Activated CD4-positive, alpha-beta memory T cell treated with anti-CD3 and anti-CD28 coated beads, Interleukin-2, amount 10 ng/mL, durations not matched to agents 7 days and 5 days (primary cell): ENCODE measurements at places on chromosomes 16 and 17. TPM values are rescaled to one million over a fixed set of nuclear protein-coding genes. Genes with fewer than 3 reads are reported as not detected.

- H3K4me1 ChIP-seq = peaks cover 37% of the 10 kb centered on the region
- H3K27me3 ChIP-seq = no peaks in the 10 kb centered on the region
- H3K36me3 ChIP-seq = no peaks in the 10 kb centered on the region
- peak overlapping the region; percentile 10 for H3K27ac ChIP-seq
- H3K4me3 ChIP-seq = no peak overlapping the region
- DNase-seq = no peak
Observed at GRCh38 chr17:58416937-58417299, 416 bp downstream of the RNF43 start.

DNA sequence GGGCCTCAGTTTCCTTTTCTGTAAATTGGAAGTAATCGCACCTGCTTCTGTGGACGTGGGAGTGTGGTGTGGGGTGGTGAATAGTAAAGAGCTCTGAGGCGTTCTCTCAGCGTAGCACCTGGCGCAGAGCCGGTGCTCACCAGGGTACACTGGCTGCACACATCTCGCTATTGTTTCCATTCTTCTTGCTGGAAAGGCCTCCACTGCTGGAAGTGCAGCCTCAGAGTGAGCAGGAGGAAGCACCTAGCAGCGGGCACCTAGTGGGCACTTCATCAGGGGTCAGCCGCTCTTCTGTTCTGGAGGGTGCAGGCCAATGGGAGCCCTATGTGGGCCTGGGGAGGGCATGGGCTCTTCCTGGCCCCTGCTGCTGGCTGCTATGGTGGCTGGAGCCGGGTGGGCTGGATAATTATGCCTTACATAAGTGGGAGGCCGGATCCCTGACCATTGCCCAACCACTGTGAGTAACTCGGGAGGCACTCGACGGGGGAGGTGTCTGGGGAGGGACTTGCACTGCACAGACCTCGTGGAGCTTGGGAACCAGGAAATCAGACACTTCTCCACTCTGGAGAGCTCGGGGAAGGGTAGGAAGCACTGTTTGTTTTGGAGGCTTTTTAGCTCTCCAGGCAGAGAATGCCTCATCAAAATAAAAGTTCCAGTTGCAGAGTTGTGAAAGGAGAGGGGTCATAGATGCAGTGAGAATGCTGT lies 1.7 kb downstream of the MAP2K3 start:
- peak; percentile 29 for DNase-seq
- H3K4me3 ChIP-seq = peak overlapping the region; percentile 97
- H3K4me1 ChIP-seq = peaks cover 49% of the 10 kb centered on the region
- H3K27me3 ChIP-seq = no peaks in the 10 kb centered on the region
- H3K27ac ChIP-seq = peak overlapping the region; percentile 92

Gene MIF4GD
- total RNA-seq = 54.8 TPM

GRCh38 chr16:10688726-10689125 lies 6.0 kb downstream of the TEKT5 start:
- no peaks in the 10 kb centered on the region for H3K36me3 ChIP-seq
- H3K4me3 ChIP-seq = no peak overlapping the region
- H3K4me1 ChIP-seq = no peaks in the 10 kb centered on the region
- peaks cover 5% of the 10 kb centered on the region for H3K27me3 ChIP-seq
- no peak overlapping the region for H3K27ac ChIP-seq
- DNase-seq = no peak

GRCh38 chr17:29292071-29292991 lies 1.6 kb downstream of the NUFIP2 start:
- H3K36me3 ChIP-seq = peaks cover 46% of the 10 kb centered on the region
- H3K4me1 ChIP-seq = peaks cover 44% of the 10 kb centered on the region
- DNase-seq = peak; percentile 66
- H3K27me3 ChIP-seq = no peaks in the 10 kb centered on the region
- H3K4me3 ChIP-seq = peak overlapping the region; percentile 98

Gene NPTX1
- total RNA-seq = 10.0 TPM

DNA sequence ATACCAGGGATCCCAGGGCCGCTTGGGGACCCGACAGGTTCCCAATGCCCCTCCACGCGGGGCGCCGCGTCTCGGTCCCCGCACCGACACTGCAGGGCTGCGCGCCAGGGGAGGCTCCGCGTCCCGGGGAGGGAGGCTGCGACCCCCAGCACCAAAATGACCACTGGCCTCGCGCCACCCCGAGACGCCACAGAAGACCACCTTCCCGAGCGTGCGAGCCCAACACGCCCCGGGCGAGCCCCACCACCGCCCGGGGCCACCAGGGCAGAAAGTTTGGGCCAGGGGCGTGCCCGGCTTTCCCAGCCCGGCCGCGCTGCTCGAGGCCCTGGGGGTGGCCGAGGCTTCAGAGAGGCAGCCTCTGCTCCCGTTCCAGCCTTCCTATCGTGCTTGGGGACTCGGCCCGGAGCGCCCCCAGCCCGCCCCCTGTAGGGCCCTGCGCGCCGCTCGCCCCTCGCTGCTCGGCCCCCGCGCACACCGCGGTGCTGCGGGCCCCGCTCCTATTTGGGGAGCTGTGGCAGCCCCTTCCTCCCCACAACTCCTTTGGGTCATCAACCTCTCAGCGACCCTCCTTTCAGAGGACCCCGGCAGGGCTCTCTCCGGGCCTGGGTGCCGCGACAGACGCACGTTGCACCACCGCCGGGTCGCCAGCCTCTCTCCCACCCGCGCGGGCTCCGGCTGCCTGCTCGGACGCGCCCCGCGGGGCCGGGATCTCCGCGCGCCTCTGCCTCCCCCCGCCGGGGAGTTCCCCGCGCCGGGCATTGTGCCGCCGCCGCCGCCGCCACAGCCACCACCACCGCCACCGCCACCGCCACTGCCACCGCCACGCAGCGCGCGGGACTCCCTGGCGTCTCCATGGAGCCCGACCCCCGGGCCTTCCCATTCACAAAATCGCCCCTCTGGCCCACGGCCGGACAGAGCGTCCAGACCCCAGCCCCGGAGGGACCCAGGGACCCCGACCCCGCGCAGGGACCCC lies 892 bp downstream of the RBFOX3 start:
- no peak overlapping the region for H3K4me3 ChIP-seq
- H3K27ac ChIP-seq = no peak overlapping the region
- no peaks in the 10 kb centered on the region for H3K36me3 ChIP-seq
- DNase-seq = no peak

Gene USP31
- total RNA-seq = 5.1 TPM

Gene PIGQ
- total RNA-seq = 35.1 TPM

Gene LRRC59
- 68.9 TPM for total RNA-seq
